ENCODE measurements at places on chromosomes 4 and X.

GRCh38 chr4:25028851-25029250 is 1.9 kb downstream of the LGI2 start:
- no peak for DNase-seq

DNA sequence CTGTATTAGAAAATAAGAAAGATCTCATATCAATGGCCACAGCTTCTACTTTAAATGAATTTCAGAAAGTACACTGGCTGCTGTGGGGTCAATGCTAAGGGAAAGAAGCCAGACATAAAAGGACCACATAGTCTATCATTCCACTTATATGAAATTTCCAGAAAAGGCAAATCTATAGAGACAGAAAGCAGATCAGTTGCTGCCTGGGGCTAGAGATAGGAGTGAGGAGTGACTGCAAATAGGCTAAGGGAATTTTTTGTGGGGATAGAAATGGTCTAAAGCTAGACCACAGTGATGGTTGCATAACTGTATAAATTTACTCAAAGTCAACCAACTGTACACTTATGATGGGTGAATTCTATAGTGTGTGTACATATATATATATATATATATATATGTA is 8.3 kb downstream of the GAB3 start:
- DNase-seq = no peak

DNA sequence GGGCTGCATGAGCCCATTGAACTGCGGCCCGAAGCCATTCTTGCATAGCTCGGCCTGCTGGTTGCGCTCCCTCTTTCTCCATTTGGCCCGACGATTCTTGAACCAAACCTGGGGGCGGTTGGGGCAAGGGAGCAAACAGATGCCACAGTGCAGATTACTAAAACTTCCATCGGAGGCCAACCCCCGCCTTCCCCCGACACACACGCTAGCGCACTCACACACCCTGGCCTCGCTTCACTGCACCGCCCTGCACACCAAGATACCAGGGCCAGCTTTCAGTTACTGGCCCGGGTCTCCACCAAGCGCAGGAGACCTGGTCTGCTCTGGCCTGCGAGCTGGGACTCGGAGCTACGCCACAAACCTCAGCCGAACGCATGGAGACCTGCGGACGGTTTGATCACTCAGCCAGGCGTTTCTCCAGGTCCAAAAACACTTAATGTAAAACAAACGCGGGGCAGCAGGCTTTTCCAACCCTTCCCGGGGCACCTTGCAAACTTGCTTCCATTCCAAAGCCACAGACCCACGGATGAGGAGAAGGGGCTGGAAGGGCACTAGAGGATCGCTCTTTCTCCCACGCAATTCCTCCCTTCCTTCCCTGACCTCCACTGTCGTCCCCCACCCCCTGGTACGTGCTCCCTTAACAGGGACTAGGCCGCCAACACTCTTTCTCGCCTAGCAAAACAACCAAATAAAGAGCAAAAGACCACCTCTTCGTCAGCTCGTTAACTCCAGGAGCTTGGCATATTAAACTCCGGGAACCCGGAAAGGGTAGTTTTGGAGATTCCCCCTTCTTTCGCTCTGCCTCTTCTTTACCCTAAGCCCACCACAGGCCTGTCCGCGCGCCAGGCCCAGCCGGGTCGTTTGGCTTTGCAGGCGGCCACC is 4.1 kb downstream of the PITX2 start:
- DNase-seq = no peak

DNA sequence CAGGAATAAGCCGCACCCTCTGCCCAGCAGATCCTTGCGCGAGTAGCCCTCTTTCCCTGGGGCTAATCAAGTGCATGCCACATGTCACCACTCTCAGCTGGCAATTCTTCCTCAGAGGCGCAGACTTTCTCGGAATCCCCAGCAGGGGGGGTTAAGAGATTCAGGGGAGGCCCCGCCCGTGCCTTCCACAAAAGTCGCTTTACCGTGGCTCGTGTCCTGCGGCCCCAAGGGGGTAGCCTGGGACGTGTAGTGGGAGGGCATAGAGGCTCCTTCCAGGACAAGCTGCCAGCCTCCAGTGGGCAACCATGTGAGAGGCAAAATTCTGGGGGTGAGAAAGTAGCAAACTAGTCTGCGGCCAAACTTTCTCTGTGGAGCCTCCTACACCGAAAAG is 652 bp downstream of the SRPX start:
- DNase-seq = no peak

- DNase-seq = no peak
Measured at GRCh38 chrX:154362085-154362742, 12.2 kb downstream of the FLNA start.

- DNase-seq = no peak
Measured at GRCh38 chr4:53929311-53929710, 135.1 kb downstream of the CHIC2 start.

GRCh38 chr4:8324640-8325239 is 55.2 kb downstream of the HTRA3 start:
- no peak for DNase-seq

DNA sequence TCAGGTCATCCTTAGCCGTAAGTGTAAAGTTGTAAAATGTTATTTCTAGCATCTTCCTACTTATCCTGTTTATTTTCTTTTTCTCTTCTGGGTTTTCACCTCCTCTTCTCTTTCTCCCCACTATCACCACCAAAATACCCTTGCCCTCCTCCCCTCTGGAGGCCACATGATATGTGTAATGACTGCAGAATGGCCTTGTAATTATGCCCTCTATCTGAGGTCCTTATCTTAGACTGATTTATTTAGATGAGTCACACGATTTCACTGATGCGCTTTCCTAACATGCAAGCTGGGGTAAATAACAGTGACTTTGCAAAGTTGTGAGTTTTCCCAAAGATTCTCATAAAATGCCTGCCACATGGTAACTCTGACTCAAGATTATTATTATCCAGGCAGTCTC is 231.8 kb upstream of the GPRIN3 start:
- no peak for DNase-seq

- DNase-seq = no peak
Measured at GRCh38 chr4:185809533-185810071, 2.4 kb downstream of the SORBS2 start.

DNA sequence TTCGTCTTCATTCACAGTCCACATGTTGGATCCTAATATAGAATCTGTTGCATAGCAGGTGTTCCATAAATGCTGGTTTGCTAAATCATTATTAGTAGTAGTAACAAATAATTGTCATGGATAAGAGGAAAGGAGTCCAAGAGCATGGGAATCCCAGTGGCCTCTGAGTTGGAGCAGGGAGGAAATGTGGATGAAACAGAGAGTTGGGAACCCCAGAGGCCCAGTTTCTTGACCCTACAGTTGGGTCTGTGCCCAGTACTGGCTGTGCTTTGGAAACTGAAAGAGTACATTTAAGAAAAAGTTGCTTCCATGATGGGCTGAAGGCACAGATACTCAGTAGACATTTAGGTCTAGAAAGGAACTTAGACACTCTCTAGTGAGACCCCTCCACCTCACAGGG is 149.4 kb upstream of the PSAPL1 start:
- DNase-seq = no peak

- no peak for DNase-seq
Measured at GRCh38 chr4:141571793-141572192, 64.6 kb upstream of the IL15 start.

DNA sequence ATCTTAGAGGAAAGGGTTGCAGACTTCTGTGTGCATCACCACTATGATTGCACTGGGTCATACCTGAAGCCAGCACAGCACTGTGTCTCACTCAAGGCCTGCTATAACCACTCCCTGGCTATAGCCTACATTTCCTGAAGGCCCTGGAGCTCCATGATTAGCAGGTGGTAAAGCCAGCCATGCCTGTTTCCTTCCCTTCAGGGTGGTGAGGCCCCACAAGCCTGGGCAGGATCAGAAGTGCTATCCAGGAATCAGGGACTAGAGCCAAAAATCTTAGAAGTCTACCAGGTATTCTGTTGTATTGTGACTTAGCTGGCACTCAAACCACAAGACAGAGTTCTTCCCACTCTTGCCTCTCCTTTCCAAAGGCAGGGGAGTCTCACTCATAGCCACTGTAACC is 734.6 kb downstream of the GLUD2 start:
- no peak for DNase-seq

GRCh38 chrX:14039344-14039743 is 9.7 kb upstream of the GEMIN8 start:
- peak; percentile 65 for DNase-seq

DNA sequence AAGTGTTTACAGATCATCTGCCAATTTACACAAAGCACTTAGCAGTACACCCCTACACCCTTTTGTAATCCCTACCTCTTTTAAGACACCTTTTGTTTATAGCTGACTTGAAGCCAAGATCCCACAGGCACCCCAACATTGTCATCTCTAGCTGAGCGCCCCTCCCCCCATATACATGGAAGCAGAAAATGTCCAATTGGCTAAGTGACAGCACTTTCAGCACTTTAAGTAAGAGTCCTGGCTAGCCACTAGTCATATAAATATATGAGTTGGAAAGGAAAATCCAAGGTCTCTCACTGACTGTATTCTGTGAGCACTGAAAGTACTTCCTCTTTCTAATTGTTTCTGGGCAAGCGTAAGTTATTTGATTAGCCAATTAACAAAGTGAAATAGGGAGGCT is 108.2 kb downstream of the NSUN7 start:
- no peak for DNase-seq

Data from CD4-positive, alpha-beta memory T cell (primary cell).